Fibroblast of the aortic adventitia (primary cell): ENCODE measurements at places on chromosomes 1 and 21. TPM values are rescaled to one million over a fixed set of nuclear protein-coding genes. Genes with fewer than 3 reads are reported as not detected.

The HOOK1 gene
- total RNA-seq: under 0.01 TPM in 1 of 2 replicates, not detected in the other

The ZNF593OS gene
- not detected in 2 replicates for total RNA-seq

The LRRC39 gene
- 0.36 and 3.7 TPM in 2 replicates for total RNA-seq

The C8B gene
- total RNA-seq: not detected in 2 replicates

The MINDY1 gene
- total RNA-seq: 10.9 and 16.4 TPM in 2 replicates

The DSCAM gene
- not detected in 2 replicates for total RNA-seq

The GBP3 gene
- 28.6 and 65.3 TPM in 2 replicates for total RNA-seq

The LRRC7 gene
- 0.09 TPM in 1 of 2 replicates, not detected in the other for total RNA-seq

The ABCA4 gene
- 0.09 TPM in 1 of 2 replicates, not detected in the other for total RNA-seq

The CFHR4 gene
- under 0.01 TPM in 1 of 2 replicates, not detected in the other for total RNA-seq

The DOP1B gene
- 2.6 and 25.8 TPM in 2 replicates for total RNA-seq

The GJC2 gene
- 2.0 and 2.6 TPM in 2 replicates for total RNA-seq

The FMOD gene
- total RNA-seq: 6.6 and 9.1 TPM in 2 replicates

The VPS26C gene
- 27.8 and 76.6 TPM in 2 replicates for total RNA-seq

The CA14 gene
- total RNA-seq: not detected in 2 replicates

The NUP210L gene
- 0.09 TPM in 1 of 2 replicates, not detected in the other for total RNA-seq

The S100A16 gene
- 159 and 406 TPM in 2 replicates for total RNA-seq

The PPM1J gene
- 0.63 and 1.8 TPM in 2 replicates for total RNA-seq

The OPTC gene
- total RNA-seq: not detected in 2 replicates

The EVA1C gene
- total RNA-seq: 14.5 and 17.8 TPM in 2 replicates

The FAM72D gene
- total RNA-seq: 2.2 TPM in 1 of 2 replicates, not detected in the other

The SMPDL3B gene
- 0.09 TPM in 1 of 2 replicates, not detected in the other for total RNA-seq
